ENCODE measurements at places on chromosomes 4 and X.

DNA sequence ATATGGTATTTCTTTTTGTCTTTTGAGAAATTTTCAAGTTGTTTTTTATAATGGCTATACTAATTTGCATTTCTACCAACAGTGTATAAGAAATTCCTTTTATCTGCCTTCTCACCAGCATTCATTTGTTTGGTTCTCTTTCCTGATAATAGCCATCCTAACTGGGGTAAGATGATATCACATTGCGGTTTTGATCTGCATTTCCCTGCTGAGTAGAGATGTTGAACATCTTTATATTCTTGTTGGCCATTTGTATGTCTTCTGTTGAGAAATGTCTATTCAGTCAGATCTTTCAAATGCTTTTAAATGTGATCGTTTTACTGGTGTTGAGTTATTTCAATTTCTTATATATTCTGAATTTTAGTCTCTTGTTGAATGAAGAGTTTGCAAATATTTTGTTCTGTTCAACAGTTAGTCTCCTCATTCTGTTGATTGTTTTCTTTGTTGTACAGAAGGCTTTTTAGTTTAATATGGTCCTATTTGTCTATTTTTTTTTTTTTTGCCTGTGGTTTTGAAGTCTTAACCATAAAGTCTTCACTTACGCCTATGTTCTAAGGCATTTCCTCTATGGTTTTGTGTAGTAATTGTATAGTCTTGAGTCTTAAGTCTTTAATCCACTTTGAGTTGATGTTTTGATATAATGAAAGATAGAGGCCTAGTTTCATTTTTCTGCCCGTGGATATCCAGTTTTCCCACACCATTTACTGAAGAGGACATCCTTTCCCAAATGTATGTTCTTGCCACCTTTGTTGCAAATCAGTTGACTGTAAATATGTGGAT lies 1566.9 kb downstream of the STIM2 start:
- DNase-seq: no peak

DNA sequence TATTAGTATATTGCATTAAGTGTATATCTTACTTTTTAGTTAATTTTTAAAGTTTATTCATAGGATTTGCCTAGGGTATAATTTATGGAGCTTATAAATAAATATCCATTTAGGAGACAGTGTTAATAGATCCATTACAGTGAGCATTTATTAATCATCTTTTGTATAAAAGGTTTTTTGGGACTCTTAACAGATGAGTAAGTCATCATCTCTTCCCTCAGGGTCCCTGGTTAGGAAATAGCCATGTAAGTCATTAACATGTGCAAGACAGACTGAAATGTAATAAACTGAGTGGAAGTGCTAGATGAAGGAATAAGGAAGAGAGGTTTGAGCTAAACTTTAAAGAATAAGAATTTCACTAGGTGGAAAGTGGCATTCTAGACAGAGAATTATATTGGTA lies 69.2 kb downstream of the PAQR3 start:
- DNase-seq: no peak

DNA sequence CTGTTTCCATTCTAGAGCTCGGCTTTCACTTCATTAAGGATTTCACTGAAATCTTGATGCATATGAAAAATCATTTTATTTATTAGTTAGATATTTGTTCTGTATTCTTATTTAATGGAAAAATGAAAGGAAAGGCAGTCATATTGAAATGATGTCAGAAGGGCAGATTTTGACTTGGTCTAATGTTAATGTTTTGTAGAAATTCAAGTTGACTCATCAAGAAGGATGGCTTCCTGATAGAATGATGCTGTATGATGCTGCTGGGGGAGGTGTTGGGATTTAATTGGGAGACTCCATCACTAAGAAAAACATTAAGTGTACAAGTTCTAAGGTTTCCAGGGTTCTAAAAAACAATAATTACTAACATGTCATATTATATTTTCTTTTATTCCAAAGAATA lies 204.8 kb downstream of the PDGFC start:
- DNase-seq: no peak

DNA sequence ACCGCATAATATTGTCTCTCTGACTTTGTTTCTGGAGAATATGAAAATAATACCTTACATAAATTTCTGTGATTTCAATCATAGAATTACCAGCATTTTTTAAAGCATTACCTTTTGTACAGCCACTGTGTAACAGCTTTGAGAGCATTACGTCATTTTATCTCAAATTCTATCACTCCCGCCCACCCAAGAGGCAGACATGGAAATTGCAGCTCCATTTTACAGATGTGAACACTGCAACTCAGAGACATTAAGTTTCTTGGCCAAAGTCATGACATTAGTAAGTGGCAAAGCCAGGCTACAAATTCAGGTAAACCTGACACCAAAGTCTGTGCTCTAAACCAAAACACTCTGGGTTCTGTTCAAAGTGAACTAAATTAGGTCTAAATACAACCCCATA lies 33.6 kb upstream of the KDR start:
- DNase-seq: no peak

DNA sequence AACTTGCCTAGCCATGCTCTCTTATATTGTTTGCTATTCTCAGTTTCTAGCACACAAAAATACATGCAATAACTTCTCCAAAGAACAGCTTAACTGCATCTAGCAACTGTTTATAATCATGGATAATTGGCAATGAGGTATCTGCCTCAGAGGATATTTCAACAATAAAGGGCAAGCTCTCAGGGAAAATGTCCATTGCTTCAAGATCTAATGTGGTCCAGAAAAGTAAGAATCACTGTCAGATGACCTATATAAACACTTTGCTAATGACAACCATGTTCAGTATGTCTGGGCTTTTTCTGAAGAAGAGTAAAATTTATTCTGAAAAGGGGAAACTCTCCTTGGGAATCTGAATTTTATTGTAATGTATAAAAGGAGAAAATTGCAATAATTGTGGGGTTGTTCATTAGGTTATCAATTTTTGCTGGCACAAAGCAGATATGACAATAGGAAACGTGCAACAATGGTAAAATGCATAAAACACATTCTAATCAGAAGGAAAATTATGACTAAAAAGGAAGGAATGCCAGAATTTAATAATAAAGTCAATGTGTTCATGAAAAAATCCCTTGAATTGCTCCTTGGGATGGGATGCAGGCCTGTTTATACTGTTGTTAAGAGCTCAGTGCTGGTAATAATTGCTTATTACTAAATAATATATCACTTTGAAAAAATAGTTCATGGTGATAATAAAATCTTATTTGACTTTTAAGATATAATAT lies 90.3 kb downstream of the ANTXR2 start:
- DNase-seq: no peak

- no peak for DNase-seq
Measured at GRCh38 chr4:140260227-140260626, 106.2 kb upstream of the MAML3 start.
